ENCODE measurements at places on chromosomes 4 and X. TPM values are rescaled to one million over a fixed set of nuclear protein-coding genes. Genes with fewer than 3 reads are reported as not detected.

Gene NPFFR2
- total RNA-seq: 5.9 TPM

Gene JAKMIP1
- 5.1 TPM for total RNA-seq

Gene ASMTL
- 53.7 TPM for total RNA-seq

Gene GK2
- not detected for total RNA-seq

Gene BEND4
- 60.4 TPM for total RNA-seq

Gene MAGEB18
- not detected for total RNA-seq
